ENCODE measurements at places on chromosomes 12 and 14.

GRCh38 chr14:74888164-74889158, 6.7 kb downstream of the DLST start:
- no peak for DNase-seq

DNA sequence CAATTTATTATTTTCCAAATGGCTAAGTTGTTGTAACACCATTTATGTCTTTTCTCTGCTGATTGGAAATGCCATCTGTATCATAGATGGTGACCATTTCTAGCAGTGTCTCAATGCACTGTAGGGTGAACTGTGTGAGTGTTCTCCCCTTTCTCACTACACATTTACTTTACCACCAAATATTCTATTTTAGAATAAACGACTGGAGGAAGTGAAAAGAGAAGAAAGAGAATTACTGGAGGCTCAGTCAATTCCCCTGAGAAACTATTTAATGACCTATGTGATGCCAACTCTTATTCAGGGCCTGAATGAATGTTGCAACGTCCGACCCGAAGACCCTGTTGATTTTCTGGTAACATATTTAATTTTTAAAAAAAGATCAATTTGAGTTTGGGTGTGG, 15.5 kb upstream of the PAPOLA start:
- no peak for DNase-seq

DNA sequence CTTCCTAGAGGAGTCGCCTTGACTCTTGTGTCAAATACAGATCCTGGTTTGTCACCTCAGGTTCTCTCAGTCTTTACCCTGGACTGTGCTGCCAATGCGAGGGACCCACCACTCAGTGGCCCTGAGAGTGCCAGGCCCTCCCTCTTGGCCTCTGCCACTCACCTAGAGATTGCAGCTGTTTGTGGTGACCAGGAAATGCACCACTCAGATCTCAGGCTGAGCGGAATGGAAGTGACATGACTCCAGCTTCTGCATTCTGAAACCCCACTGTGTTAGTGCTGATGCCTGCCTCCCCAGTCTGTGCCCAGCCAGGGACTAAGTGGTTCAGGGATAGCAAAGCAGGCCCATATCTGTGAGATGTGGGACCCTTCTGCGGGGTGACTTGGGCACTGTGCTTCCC, 27.8 kb upstream of the NEDD1 start:
- DNase-seq = no peak

DNA sequence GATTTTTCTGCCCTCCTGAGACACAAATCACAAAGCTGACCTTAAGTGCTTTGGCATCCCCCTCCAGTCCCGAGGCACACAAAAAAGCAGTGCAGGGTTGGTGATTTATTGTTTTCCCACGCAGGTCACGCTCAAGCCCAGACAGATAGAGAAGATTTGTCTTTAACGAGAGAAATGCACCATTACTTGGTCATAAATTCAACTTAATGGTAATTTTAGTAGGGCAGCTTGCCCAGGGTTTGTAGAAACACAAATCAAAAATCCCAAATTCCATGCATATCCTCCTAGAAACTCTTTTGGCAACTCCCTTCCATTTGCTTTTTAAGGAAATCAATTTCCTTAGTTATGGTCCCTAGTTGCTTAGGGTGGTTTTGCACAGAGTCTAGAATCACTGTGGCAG, 132.6 kb downstream of the IGF1 start:
- DNase-seq = no peak

- no peak for DNase-seq
Observed at GRCh38 chr12:108573317-108573716, 10.9 kb downstream of the ISCU start.

- no peak for DNase-seq
Observed at GRCh38 chr14:24673534-24674203, 39.7 kb upstream of the GZMB start.

DNA sequence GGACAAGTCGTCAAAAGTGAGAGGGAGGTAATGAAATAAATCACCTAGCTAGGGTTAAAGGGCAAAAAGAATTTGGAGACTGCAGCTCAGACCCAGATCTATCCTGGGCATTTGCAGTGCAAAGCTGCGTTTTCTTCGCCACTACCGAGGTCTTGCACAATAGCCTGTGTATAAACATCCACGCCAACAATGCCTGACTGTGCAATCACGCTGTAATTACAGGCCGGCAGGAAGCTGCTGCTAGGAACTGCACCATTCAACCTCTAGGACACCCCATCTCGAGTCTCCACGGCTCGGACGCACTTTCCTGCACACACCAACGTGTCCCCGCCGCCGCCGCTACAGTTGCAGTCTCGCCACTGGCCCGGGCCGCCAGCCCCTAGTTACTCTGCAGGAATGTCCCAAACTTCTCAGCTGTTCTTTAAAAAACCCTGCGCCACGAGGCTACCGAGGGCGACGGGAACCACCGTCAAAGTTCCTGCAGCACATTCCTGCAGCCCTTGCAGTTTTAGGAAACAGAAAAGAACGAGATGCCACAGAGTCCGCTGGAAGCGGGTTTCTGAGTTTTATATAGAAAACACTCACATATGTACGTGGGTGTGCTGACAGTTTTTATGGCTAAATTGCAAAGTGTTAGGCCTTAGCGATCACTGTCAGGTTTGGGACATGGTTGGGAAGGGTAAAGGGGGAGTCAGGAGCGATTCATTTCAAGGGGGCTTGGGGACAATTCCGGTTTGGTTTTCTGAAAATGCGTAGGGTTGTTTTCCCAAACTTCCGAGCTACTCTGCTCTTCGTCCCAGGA, 65.6 kb upstream of the PTGR2 start:
- no peak for DNase-seq

DNA sequence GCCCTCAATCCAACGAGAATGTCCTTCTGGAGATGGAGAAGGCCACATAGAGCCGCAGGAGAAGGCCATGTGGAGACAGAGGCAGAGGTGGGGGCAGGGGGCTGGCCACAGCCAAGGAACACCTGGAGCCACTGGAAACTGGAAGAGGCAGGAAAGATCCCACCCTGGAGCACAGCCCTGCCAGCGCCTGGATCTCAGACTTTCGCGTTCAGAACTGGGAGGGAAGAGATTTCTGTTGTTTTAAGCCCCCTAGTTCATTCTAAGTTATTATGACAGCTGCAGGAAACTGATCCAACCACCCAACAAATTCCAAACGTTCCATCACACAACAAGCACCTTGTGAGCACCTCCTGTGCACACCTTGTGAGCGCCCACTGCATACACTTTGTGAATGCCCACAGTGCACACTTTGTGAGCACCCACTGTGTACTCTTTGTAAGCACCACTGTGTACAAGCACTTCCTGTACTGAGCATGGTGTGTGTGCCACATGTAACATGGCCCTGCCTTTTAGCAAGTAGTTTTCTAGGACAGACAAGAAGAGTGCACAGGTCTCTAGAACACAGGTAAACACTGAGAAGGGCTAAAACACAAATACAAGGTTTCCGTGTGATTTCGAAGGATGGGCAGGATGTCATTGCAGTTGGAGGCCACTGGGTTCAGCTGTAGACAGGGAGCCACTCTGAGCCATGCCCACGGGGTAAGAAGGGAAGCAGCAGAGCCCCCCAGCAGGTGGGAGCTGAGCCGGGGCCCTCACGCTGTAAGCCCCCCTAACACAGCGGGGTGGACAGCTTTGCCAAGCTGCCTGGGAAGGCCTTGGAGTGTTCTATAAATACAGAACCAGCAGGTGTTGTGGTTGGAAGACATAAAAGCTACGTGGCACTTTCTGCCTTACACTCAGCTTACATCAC, 15.4 kb downstream of the RIMBP2 start:
- DNase-seq = no peak

- no peak for DNase-seq
Observed at GRCh38 chr14:41362139-41362538, 244.5 kb upstream of the LRFN5 start.

DNA sequence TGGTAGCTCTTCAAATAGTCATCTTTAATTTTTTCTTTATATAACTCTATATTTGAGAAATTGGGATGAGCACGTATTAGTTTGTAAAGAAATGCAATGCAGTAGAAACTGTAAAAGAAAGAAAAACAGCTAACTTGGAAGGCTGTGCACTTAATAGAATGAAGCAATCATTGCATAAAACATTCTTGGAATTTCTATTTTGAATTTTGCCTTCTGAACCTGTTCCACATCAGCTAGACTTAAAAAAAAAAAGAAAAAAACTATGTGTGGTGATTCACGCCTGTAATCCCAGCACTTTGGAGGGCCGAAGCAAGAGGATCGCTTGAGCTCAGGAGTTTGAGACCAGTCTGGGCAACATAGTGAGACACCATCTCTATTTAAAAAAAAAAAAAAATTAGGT, 29.4 kb downstream of the SCN8A start:
- DNase-seq = no peak

GRCh38 chr12:89529738-89530137, 3.9 kb upstream of the POC1B start:
- peak; percentile 18 for DNase-seq

DNA sequence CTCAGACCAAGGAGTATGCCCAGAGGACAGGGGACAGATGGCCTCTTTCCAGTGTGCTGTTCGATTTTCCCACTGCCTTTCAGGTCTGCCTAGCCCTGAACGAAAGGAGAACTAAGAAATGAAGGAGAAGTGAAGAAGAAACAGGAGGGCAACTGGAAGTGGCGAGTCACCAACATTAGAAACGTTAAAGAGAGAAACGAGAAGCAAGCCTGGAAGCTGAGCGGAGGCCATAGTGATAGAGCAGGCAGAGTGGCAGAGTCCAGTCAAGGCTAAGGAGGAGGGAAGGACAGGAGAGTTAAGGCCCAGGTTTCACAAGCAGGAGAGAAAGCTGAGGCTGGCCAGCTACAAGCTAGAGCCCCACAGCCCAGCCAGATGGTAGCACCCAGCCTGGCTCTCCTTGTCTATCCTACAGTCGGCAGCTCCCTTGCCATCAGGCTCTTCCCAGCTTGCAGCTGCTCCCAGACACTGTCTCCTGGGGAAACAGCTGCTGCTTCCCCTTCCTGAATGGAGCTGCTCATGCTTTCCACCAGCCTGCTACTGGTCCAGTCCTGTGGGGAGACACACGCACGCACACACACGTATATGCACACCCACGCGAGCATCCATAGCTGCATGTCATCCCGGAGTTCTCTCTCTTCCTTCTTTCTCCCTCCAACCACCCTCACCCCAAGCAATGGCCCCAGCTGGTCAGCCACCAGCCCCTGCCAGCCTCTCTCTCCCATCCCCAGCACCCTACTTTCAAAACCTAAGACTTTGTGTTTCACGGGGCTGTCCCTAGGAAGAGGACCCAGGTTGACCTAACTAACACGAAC, 139.7 kb upstream of the CCND2 start:
- DNase-seq = no peak

DNA sequence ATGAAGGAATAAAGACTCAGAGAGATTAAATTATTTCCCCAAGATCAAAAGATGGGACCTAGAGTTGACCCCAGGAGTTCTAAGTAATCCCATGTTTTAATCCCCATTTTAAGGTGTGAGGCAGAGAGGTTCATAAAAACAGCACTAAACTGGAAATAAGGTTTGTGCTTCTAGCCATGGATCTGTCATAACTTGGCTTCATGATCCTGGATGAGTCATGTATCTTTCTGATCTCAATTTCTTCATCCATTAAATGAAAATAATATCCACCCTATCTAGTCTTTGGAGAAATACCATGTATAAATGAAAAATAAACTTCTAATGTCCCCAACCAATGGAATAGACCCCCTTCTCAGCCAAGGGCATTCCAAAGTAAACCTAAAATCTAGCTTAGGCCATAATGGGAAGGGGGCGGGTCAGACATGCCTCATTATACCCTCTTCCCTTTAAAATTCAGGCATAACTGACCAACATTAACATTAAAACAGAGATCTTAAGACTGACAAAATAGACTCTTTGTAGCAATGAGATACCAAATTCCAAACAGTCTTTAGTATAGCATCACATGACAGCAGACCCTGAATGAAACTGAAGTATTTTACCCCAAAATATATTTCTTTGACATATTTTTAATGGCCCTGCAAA, 47.8 kb downstream of the SLC41A2 start:
- DNase-seq = no peak

GRCh38 chr14:104827177-104828055, 26.5 kb downstream of the ZBTB42 start:
- no peak for DNase-seq

GRCh38 chr14:24863968-24864684, 185.8 kb downstream of the STXBP6 start:
- DNase-seq = no peak

- DNase-seq = no peak
Observed at GRCh38 chr12:130104571-130105106, 57.6 kb upstream of the FZD10 start.

DNA sequence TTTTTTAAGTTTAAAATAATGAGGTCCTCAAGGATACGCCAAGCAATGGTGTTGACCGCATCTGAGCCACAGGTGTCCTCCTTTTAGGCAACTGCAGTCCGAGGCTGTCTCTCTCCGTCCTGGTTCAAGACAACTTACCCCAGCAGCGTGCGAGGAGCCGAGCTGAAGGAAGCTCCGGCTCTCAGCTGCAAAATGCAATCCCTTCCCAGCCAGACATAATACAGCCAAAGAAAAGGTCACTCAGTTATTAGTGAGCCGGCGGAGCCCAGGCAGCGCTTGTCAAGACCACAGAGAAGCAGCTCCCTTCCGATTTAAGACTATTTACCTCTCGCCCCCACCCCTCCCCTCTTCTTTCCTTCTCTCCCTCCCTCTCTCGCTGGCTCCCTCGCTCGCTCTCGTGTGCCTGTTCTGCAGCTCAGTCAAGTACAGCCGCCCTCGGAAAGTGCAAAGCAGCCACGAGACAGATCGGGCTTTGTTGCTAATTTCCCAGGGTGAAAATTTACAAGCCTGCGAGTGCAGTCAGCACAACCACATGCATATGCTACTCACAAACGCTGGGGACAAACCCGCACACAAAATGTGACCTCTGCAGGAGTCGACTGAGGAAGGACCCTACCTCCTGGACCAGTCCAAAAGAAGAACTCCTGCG, 363 bp upstream of the LMO3 start:
- no peak for DNase-seq

DNA sequence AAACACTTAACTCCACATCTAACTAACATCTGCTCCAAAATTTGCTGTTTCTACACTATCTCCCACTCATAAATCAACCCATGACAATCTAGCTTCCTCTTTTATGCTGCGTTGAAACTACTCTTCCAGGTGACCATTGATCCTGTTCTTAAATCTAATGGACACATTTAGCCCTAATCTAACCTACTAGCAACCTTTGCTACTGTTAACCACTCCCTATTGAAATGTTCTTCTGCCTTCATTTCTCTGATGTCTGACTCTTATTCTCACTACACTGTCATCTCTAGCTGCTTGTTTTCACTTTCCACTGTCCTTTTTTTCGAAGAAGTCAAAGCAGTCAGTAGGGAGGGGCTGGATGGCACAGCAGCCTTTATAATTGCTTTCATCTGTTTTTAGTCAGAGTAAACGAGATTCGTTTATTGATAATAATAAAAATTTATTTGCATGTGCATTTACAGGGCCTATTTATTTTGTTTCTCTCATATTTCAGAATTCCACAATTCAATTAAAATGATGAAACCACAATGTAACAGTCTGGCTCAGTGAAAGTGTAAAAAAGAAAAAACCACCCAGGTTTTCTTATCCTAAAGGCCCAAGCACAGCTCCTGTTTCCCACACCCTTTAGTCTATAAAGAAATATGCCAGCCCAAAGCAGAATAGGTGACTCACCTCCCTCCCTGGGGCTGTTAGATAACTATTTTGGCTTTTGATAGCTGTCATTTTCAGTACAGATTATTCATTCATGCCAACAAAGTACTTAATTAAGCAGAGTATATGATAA, 44.9 kb downstream of the ATP2B1 start:
- DNase-seq = no peak

All from NCI-H187 treated with DMSO at 0.1 percent for 48 hours (cell line).